ENCODE measurements at places on chromosomes 6 and 20. TPM values are rescaled to one million over a fixed set of nuclear protein-coding genes. Genes with fewer than 3 reads are reported as not detected.

The SNX14 gene
- total RNA-seq, result 49.5 TPM

The MCCD1 gene
- not detected for total RNA-seq

The MAP3K7 gene
- total RNA-seq, result 31.0 TPM

The FAM83B gene
- not detected for total RNA-seq

The OLIG3 gene
- not detected for total RNA-seq

Data from activated T-helper 1 cell treated with anti-CD3 and anti-CD28 coated beads, Interleukin-12 subunit alpha, Interleukin-12 subunit beta, Interleukin-2, Interleukin-4 antibody, amounts not matched to agents 30 ng/mL and 10 ng/mL and 1 ng/mL, durations not matched to agents 14 hours and 24 hours and 36 hours (primary cell).